Neural crest cell (in vitro differentiated cells): ENCODE measurements at places on chromosomes 13 and 19. TPM values are rescaled to one million over a fixed set of nuclear protein-coding genes. Genes with fewer than 3 reads are reported as not detected.

- H3K36me3 ChIP-seq, result peaks cover 20% of the 10 kb centered on the region
- H3K4me1 ChIP-seq, result peaks cover 11% of the 10 kb centered on the region
- H3K4me3 ChIP-seq, result no peak overlapping the region
- no peak for DNase-seq
These were observed 15.2 kb downstream of the KCTD15 start for GRCh38 chr19:33811736-33812387.

- no peaks in the 10 kb centered on the region for H3K36me3 ChIP-seq
- peaks cover 38% of the 10 kb centered on the region for H3K4me1 ChIP-seq
- H3K27ac ChIP-seq, result no peak overlapping the region
- H3K4me3 ChIP-seq, result no peak overlapping the region
- no peak for DNase-seq
- no peaks in the 10 kb centered on the region for H3K27me3 ChIP-seq
These were observed 5.8 kb upstream of the TPM4 start for GRCh38 chr19:16070366-16070990.

Gene SYNGR4
- total RNA-seq, result not detected in 2 replicates

Gene RUBCNL
- 29.7 and 36.4 TPM in 2 replicates for total RNA-seq

Gene MED25
- total RNA-seq, result 80.8 and 85.4 TPM in 2 replicates

Gene ICAM4
- total RNA-seq, result not detected in 2 replicates

DNA sequence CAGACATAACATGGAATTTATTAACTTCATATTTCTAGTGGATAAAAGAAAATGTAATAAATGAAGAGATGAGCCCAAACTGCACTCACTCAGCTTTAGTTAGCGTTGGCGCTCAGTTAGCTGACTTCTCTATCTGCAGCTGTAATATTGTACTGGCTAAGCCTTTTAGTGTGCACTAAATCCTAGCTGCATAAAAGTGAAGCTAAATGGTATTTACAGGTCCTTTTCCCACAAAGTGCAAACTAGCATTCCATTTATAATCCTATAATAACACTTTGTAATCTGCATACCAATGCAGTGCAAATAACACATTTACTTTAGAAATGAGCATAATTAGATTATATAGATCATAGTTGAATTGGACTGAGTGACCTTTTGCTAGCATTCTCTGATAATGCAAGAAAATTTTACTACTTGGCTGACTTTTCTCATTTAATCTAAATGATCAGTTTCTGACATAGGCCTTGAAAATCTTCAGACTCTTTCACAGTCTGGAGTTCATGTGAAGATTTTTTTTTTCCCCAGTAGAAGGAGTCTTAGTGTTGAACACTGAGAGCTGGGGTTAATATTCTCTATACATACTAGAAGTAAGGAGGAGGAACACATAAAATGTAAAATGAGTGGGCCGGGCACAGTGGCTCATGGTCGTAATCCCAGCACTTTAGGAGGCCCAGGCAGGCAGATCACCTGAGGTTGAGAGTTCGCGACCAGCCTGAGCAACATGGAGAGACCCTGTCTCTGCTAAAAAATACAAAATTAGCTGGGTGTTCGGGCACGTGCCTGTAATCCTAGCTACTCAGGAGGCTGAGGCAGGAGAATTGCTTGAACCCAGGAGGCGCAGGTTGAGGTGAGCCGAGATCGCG lies 1426.4 kb downstream of the PCDH9 start:
- H3K27me3 ChIP-seq, result no peaks in the 10 kb centered on the region
- H3K4me3 ChIP-seq, result no peak overlapping the region
- DNase-seq, result no peak
- no peak overlapping the region for H3K27ac ChIP-seq
- H3K36me3 ChIP-seq, result no peaks in the 10 kb centered on the region
- H3K4me1 ChIP-seq, result peaks cover 3% of the 10 kb centered on the region

Gene MBD3L3
- total RNA-seq, result not detected in 2 replicates

DNA sequence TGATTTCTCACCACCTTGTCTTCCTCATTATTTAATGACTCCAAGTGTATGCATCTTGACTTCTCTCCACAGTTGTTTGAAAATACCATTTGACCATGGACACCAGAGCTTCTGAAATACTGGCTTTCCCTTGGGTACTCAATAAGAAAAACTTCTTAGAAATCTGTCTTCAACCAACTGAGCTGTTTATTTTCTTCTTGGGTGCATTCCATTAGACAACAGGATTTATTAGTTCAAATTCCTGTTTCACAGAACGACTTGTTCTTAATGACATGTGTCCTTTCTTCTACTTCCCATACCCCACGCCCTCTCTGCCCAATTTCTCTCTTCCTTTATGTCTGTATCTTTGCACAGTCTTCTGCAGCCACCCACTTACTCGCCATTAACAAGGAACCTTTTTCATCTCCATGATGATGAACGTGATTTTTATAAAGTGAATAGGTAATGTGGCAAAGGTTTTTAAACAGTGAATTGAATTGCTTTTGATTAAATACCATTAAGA lies 11.3 kb upstream of the ITM2B start:
- no peak overlapping the region for H3K27ac ChIP-seq
- H3K27me3 ChIP-seq, result no peaks in the 10 kb centered on the region
- peaks cover 4% of the 10 kb centered on the region for H3K4me1 ChIP-seq
- no peak for DNase-seq
- H3K36me3 ChIP-seq, result peaks cover 2% of the 10 kb centered on the region
- no peak overlapping the region for H3K4me3 ChIP-seq

- no peak overlapping the region for H3K27ac ChIP-seq
- H3K4me3 ChIP-seq, result peak overlapping the region; percentile 36
- peaks cover 32% of the 10 kb centered on the region for H3K36me3 ChIP-seq
- H3K4me1 ChIP-seq, result peaks cover 20% of the 10 kb centered on the region
- DNase-seq, result no peak
These were observed 5.8 kb downstream of the TM9SF2 start for GRCh38 chr13:99507054-99507453.

Gene IL11
- 0.56 and 0.59 TPM in 2 replicates for total RNA-seq

GRCh38 chr19:5850743-5851293 lies 431 bp downstream of the FUT3 start:
- H3K4me1 ChIP-seq, result no peaks in the 10 kb centered on the region
- DNase-seq, result no peak
- H3K27me3 ChIP-seq, result peaks cover 7% of the 10 kb centered on the region
- no peak overlapping the region for H3K27ac ChIP-seq

GRCh38 chr19:11881151-11881800 lies 6.3 kb upstream of the ZNF69 start:
- H3K27me3 ChIP-seq, result peaks cover 4% of the 10 kb centered on the region
- peak overlapping the region; percentile 20 for H3K4me3 ChIP-seq
- peak; percentile 74 for DNase-seq
- H3K36me3 ChIP-seq, result peaks cover under 1% of the 10 kb centered on the region

- no peaks in the 10 kb centered on the region for H3K36me3 ChIP-seq
- H3K4me1 ChIP-seq, result no peaks in the 10 kb centered on the region
- H3K4me3 ChIP-seq, result no peak overlapping the region
- H3K27me3 ChIP-seq, result no peaks in the 10 kb centered on the region
- DNase-seq, result no peak
These were observed 686.4 kb downstream of the PCDH9 start for GRCh38 chr13:66543780-66544179.

DNA sequence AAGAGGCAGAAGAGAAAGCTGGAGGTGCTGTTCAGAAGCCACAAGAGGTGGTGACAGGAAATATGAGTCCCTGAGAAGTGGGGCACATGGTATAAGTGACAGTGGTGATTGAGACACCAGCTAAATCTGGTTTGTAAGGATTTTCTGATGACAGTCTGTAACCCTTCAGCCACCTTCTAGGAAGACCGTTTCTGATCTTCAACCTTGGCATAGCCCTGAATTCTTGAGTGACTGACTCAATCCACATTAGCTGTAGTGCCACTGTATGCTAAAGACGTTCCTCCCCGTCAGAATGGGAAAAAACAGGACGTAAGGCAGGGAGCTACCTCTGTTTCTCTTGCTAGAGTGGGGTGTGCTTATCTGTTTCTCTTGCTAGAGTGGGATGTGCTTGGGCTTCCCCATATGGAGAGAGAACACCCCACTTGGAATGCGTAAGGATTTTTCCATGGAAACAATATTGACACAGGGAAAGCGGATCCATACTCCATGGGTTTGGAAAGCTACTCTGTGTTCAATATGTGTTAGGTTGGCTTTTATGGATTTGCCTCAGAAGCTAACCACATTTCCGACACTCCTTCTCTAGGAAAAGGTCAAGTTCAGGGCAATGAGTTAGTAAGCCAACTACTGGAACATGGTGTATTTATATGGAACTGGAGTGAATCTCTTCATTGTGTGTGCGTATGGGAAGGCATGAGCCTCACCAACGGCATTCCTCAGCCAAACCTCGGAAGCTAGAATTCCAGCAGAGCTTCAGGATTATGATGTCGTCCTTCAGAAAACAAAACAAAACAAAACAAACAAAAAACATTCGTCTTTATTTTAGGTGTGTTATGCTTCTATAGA lies 948.8 kb upstream of the SLC10A2 start:
- H3K36me3 ChIP-seq, result no peaks in the 10 kb centered on the region
- no peak overlapping the region for H3K4me3 ChIP-seq
- H3K27me3 ChIP-seq, result no peaks in the 10 kb centered on the region
- H3K27ac ChIP-seq, result no peak overlapping the region
- peaks cover 13% of the 10 kb centered on the region for H3K4me1 ChIP-seq

- peak overlapping the region; percentile 88 for H3K4me3 ChIP-seq
- DNase-seq, result peak; percentile 85
- peaks cover 10% of the 10 kb centered on the region for H3K36me3 ChIP-seq
These were observed 13.8 kb downstream of the DNASE2 start for GRCh38 chr19:12867120-12868099.

Gene IGFL1
- total RNA-seq, result not detected in 2 replicates

- no peak overlapping the region for H3K4me3 ChIP-seq
- no peak overlapping the region for H3K27ac ChIP-seq
- peaks cover 10% of the 10 kb centered on the region for H3K4me1 ChIP-seq
- no peaks in the 10 kb centered on the region for H3K36me3 ChIP-seq
- DNase-seq, result no peak
These were observed 549.3 kb downstream of the LIG4 start for GRCh38 chr13:107665926-107666458.

GRCh38 chr19:10557603-10558197 lies 8.1 kb downstream of the KRI1 start:
- no peak overlapping the region for H3K27ac ChIP-seq
- H3K36me3 ChIP-seq, result peaks cover 10% of the 10 kb centered on the region
- no peaks in the 10 kb centered on the region for H3K4me1 ChIP-seq

Gene KCNJ14
- total RNA-seq, result 1.5 and 2.0 TPM in 2 replicates

Gene REEP6
- 8.2 and 8.7 TPM in 2 replicates for total RNA-seq

DNA sequence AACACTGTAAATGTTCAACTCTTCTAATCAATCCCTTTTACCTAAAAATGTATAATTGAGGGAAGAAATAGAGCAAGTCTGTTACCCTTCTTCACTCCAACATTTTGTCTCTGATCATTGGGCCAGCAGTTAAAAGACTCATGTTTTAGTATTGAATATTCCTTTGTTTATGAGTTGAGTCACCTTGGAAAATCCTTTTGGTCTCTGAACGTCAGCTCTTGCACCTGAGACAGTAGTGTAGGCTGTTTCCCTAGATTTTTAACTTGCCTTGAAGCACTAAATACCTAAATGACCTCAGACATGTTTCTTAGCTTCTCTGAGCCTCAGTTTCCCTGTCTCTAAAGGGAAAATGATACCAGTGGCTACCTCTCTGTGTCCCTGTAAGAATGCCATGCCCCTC lies 184.2 kb downstream of the RFC3 start:
- no peak for DNase-seq
- H3K27ac ChIP-seq, result no peak overlapping the region
- H3K27me3 ChIP-seq, result no peaks in the 10 kb centered on the region
- H3K4me3 ChIP-seq, result no peak overlapping the region

DNA sequence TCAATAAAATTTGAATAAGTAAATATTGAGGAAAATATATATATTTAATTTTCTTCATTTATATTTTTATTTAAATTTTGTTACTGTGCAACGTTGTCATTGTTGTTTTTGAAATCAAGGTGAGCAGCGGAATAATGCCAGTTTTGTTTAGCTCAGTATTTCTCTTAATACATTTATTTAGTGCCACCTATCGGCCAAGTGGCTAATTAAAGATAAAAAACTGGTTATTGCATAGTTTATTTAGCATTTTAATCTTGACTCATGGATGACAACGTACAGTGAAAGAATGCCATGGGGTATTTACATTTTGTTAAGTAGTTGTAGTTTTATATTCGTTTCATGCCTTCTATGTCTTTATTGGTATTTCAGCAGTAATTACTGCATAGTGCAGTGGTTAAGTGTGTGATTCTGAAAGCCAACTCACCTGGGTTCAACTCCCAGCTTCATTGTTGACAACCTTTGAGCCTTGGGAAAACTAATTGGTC lies 265.9 kb downstream of the MYO16 start:
- no peak overlapping the region for H3K27ac ChIP-seq
- H3K4me1 ChIP-seq, result no peaks in the 10 kb centered on the region
- no peaks in the 10 kb centered on the region for H3K27me3 ChIP-seq
- no peak overlapping the region for H3K4me3 ChIP-seq
- H3K36me3 ChIP-seq, result no peaks in the 10 kb centered on the region

Gene BAX
- 150 and 171 TPM in 2 replicates for total RNA-seq

GRCh38 chr13:98681049-98681448 lies 71.4 kb downstream of the SLC15A1 start:
- H3K36me3 ChIP-seq, result no peaks in the 10 kb centered on the region
- no peaks in the 10 kb centered on the region for H3K27me3 ChIP-seq
- no peak for DNase-seq
- H3K27ac ChIP-seq, result no peak overlapping the region
- peaks cover 17% of the 10 kb centered on the region for H3K4me1 ChIP-seq

DNA sequence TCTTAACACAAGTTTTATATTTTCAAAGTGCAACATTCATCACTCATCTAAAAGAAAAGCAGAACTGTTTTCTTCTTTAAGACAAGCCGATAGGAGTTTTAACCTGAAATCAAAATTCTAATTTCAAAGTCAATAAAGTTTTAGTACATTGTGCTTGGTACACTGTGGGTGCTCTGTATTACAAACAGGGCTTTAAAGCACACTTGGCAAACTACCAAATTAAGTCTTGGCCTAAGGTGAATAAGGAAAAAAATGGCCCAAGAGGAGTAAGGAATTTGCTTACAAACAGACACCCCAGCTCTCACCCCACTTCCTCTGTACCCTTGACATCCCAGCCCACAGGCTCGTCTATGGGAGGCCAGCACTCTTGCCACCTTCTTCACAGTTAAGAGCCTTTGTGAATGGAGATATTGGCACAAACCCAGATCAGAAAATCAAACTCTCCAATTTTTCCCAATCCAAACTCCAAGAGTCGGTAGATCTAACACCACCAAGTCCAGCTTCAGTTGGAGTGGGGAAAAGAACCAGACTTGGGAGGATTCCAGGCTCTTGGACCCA lies 66.0 kb downstream of the ABCC4 start:
- H3K27me3 ChIP-seq, result no peaks in the 10 kb centered on the region
- H3K4me1 ChIP-seq, result peaks cover 8% of the 10 kb centered on the region
- peaks cover 8% of the 10 kb centered on the region for H3K36me3 ChIP-seq
- H3K4me3 ChIP-seq, result no peak overlapping the region
- H3K27ac ChIP-seq, result no peak overlapping the region

- H3K36me3 ChIP-seq, result peaks cover 3% of the 10 kb centered on the region
- DNase-seq, result no peak
- H3K4me1 ChIP-seq, result peaks cover 5% of the 10 kb centered on the region
- no peak overlapping the region for H3K27ac ChIP-seq
- H3K4me3 ChIP-seq, result peak overlapping the region; percentile 22
- H3K27me3 ChIP-seq, result peaks cover 6% of the 10 kb centered on the region
These were observed 6.4 kb downstream of the GRTP1 start for GRCh38 chr13:113357529-113357928.

Gene ERICH6B
- not detected in 2 replicates for total RNA-seq
